Activated gamma-delta T cell (primary cell): ENCODE measurements at places on chromosomes 12 and 14.

DNA sequence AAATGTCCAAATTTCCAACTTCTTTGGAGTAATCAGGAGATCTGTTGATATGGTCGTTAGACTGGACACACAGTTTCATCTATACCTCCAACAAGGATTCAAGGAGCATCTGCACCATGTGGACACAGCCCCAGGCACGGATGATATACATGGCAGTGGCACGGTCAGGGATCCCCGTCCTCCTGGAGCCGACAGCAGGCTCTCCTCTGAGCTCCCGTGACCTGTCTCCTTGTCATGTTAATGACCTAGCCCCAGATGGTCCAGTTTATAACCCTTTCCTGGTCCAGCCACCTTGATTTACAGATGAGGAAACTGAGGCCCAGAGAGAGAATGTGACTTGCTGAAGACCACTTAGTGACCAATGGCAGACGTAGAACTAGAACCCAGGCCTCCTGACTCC is 16.5 kb upstream of the SERPINA4 start:
- no peak for DNase-seq

DNA sequence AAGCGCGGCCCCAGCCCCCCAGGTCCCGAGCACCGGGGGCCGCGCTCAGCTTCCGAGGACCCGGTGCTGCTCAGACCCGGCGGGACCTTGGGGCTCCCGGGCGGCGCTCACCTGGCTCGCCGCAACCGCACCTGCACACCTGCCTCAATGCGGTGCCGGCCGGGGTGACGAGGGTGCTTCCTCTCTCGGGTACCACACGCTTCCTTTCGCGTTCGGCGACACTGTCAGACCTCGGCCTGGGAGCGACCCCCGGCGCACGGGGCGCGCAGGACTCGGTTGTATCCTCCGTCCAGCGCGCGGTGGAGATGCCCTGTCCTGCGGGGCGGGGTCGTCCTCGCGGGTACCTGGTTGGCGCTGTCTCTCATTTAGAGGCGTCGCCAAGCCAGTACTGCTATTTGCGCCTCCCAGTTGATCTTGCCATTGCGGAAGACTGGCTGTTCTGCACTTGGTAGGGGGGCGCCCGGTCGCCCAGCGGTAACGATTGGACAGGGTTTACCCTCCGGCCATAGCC is 718 bp downstream of the PACS2 start:
- DNase-seq = peak; percentile 45

DNA sequence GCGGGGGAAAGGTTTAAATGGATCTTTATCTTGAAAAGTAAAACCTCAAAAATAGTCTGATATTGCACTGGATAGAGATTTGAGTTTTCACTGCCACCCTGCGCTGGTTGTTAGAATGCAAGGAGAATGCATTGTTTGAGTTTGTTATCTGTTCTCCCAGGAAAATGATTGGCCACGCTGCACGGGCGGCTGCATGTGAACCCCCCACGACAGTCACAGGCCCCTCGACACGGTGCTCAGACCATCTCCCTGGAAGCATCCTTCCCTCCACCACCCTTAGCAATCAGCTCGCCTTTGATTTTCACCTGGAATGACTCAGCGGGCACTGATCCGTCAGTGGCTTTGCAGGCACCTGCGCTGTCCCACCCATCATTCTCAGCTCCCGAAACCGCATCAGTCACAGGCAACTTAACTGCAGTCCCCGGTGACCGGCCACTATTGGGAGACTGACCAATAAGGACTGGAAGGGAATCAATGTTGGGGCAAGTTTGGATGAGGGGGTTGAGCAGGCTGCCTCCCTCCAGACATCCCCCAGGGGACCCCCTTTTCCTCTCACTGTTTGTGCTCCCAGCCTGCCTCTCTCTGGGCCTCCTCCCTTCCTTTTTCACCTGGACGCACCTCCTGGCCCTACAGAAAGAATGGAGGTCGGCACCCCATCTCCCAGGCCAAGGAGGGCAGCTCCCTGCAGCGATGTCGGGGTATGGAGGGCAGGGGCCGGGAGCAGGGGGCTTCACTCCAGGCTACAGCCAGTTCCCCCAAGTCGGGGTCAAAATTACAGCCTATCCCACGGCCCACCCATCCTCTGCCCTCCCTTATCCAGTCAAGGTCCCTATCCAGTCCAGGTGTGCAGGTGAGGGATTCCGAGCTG is 28.5 kb upstream of the C14orf180 start:
- DNase-seq = no peak

- DNase-seq = no peak
Observed at GRCh38 chr14:54572316-54572715, 5.4 kb downstream of the SAMD4A start.

- DNase-seq = no peak
Observed at GRCh38 chr12:85413266-85413665, 133.2 kb downstream of the ALX1 start.
